Lower leg skin (tissue), 4 donors: ENCODE measurements at places on chromosomes 4 and X.

- no peak for DNase-seq
Observed at GRCh38 chr4:134601706-134602105, 400.1 kb upstream of the PABPC4L start.

DNA sequence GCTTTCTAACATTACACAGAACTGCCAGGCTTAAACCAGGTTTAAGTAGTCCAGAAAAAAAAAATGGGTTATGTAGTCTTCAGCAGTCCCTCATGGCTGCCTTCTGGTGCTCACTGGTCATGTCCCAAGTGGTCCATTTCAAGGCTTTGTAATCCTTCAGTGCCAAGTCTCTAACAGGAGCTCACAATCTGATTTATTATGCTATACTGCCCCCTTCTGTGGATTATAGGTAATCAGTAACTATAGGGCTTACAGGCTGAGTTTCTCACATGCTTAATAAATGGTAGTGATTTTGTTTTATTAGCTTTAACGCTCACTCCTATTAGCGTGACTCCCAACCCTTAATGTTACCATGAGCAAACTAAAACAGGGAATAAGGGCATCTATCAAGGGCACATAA, 92.5 kb upstream of the EDA2R start:
- no peak for DNase-seq

- peak; percentile 90 for DNase-seq
Observed at GRCh38 chr4:168877511-168878491, 132.3 kb downstream of the CBR4 start.

DNA sequence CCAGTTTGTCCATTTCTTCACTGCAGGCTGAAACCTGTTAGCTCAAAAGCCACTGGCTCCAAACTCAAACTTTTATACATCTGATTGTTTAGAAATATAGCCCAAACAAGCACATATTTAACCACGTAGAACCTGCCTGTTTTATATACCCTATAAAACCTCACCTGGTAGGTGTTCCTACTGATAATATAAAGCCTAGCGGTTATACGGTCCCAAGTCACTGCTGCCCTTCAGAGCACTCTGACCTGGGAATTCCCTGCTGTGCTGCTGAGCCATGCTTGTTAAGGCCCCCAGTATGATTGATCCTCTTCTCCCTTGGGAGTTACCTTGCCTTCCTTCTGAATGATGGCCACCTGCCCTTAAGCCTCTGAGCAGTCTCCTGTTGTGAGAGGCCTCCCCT, 432.8 kb upstream of the LCORL start:
- no peak for DNase-seq

- no peak for DNase-seq
Observed at GRCh38 chrX:65781845-65782244, 114.4 kb downstream of the MSN start.

GRCh38 chr4:36187723-36188333, 56.5 kb downstream of the ARAP2 start:
- no peak for DNase-seq

- DNase-seq, result no peak
Observed at GRCh38 chr4:154132406-154132805, 343.5 kb upstream of the SFRP2 start.

DNA sequence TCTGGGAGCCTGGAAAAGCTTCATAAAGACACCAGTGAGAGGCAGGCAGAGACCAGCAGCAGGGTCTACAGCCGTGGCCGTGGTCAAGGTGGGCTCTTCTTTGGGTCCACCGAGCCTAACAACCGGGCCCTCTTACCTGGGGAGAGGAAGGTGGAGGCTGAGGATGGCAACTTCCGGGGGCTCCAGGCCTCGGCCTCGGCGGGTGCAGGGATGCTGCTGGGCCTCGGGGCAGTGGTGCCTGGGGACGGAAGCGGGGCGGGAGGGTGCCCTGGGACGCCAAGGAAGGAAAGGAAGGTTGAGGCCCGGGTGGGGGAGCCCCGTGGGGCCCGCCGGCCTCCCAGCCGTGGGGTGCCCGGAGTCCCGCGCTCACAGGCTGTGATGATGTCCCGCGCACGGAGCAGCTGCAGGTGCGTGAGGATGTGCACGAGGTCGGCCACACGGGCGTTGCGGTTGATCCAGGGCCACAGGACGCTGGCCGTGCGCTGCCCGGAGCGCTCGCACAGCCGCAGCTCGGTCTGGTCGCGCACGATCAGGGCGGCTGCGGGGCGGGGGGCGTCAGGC, 561 bp downstream of the IRAK1 start:
- DNase-seq, result no peak

GRCh38 chrX:103254171-103254824, 657 bp downstream of the TCEAL8 start:
- no peak for DNase-seq

DNA sequence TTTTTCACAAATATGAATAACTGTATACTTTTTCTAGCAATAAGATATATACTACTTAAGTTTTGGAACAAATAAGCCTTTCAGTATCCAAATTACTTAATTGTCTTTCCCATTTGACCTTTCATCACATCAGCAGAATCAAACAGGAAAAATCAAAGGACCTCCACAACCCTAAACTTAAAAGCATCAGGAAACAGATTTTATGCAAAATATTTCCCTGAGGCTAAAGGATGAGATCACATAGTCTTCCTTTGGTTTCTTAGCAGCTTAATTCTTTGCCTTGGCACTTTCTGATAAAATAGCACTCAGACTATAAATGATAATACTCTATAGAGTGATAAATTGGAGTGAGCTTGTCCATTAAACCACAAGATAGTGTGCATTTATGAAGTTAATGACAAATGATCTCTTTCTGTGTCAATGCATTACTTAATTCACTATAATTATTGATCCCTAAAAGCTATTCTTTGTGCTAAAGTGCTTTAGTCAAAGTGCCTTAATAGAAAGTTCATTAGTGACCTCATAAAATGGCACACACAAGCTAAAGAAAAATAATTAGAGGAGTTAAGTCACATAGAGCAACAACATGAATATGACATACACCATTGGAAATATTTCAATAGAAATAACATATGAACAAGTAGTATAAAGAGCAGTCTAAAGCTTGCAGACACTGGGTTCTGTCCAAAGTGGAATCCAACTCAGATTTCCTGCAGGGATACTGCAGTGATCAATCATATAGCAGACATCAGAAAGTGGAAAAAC, 15.7 kb upstream of the NDST3 start:
- DNase-seq, result no peak

DNA sequence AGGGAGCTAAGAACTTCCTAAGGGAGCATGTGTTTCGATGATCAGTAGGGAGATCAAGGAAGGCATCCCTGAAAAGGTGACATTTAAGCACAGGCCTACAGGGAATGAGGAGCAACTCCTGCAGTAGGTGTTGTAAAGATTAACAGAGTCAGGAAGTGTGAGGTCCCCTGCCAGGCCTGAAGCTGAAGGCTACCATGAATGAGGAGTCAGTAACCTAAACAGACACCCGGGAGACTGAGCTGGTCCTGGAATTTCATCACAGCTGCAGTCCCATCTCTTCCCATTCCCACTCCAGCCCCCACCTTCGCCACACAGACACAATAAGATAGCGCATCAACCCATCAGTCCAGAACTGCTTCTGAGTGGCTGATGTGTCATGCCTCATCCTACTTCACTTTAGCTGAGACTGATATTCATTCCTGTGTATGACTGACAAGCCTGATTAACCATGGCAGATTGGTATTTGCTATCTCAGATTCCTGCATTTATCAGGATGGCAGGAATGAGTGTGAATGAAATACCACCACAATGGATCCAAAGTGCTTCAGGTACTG, 27.0 kb upstream of the EFNB1 start:
- DNase-seq, result no peak

GRCh38 chr4:128558896-128559679, 250.4 kb upstream of the JADE1 start:
- no peak for DNase-seq
